ENCODE measurements at places on chromosomes 16 and 17.

GRCh38 chr16:4529085-4530060, 9.2 kb downstream of the CDIP1 start:
- DNase-seq = no peak

DNA sequence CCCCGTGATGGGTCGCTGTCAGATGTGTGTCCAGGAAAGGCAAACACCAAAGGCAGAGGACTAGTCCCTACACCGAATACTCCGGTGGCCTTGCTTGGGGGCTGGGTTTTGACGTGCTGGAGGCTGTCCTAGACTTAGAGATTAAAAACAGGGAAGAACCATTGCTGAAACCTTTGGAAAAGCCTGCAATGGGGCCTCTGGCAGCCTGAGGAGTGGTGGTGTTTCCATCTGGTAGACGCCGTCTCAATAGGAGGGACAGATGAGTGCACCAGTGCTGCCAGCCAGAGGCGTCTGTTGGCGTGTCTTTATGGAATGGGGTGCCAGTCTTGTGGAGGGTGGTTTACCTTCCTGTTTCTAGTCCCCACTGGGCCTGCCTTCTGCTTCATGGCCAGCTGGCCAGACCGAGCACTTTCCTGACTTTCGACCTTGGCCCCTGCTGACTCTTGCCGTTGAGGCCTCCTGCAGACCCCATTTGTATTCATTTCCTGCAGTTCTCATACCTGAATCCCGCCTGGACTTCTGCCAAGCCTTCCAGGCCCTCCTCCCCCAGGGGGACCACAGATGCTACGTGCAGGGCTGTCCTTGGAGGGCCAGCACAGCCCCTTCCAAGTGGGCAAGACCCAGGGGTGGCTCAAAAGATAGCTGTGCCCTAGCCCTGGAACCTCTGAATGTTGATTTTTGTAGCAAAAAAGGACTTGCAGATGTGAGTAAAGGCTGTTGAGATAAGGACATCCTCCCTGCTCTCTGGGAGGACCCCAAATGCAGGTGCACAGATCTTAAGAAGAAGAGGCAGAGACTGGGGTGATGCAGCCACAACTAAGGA, 1.9 kb upstream of the DNASE1 start:
- DNase-seq = no peak

- DNase-seq = no peak
These were observed 979 bp downstream of the ABHD15 start for GRCh38 chr17:29565643-29566472.

DNA sequence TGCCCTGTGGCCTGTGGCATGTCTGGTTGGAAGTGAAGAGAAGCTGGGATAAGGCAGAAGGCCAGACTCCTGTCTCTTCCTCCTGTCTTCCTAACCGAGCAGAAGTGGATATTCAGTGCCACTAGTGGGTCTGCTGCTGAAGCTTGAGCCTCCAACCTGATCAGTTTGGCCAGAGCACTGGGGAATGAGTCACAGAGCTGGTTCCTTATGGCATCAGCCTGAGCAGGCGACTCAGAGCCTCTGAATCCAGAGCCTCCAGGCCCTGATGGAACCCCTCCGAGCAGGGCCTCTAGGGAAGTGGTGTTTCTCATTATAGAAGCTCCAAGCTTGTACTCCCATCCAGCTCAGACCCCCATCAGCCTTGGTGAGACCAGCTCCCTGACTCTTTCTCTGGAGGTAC, 2.0 kb downstream of the WSCD1 start:
- no peak for DNase-seq

GRCh38 chr16:88614818-88615580, 23.4 kb upstream of the IL17C start:
- DNase-seq = no peak

- no peak for DNase-seq
These were observed 34.2 kb upstream of the ACSM2B start for GRCh38 chr16:20610211-20610891.

DNA sequence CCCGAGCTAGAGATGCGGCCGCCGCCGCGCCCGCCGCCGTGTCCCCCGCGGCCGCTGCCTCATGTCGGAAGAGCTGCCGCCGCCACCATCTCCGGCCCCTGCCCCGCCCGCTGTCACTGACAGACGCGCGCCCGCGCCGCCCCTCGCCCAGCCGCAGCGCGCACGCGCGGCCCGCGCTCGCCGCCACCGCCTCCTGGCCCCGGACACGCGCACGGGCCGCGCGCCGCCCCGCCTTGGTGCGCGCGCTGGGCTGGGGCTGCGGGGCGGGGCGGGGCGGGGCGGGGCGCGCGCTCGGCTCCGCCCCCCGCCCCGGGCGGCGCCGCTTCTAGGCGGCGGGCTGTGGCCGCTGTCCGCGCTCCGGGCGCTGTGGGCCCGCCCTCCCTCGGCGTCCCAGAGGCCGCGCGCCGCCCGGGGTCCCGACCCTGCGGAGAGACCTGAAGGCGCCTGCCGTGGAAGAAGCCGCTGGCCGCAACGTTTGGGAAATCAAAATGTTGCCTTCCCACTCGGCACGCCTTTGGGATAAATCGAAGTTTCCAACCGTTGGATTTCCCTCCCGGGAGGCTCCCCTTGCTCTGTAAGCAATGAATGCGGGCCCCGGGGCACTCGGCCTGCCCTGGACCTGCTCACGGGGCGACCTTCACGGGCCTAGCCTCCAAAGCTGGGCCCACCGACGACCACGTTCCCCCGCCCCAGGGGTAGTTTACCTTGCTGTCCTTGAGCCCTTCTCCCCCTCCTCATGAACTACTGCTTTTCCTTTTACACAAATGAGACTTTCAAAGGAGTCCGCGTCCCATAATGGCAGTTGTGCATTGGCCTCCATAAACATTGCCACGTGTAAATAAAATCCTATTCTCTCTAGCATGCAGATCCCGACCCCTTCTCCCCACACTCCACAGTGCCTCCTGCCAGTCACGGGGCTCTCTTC, at the start of gene ADCY9:
ADCY9 (minus strand) TSS at position 118 of the 925 bp plus-strand sequence. CDS start 1,000 bp downstream, outside the sequence.
- DNase-seq = no peak

- DNase-seq = no peak
These were observed 37.8 kb downstream of the TMEM235 start for GRCh38 chr17:78268951-78269905.

DNA sequence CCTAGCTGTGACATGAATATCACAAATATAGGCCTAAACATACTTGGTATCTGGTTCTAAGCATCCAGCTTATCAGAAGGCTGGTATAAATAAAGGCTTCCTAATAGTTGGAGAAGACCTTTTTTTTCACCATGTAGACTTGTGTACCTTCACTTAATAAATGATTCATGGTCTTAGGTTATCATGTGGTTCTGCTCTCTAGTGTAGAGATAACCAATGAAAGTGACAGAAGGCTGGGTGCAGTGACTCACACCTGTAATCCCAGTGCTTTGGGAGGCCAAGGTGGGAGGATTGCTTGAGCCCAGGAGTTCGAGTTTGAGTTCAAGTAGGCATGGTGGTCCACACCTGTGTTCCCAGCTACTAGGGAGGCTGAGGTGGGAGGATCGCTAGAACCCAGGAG, 3.1 kb downstream of the DDX19A start:
- DNase-seq = no peak

DNA sequence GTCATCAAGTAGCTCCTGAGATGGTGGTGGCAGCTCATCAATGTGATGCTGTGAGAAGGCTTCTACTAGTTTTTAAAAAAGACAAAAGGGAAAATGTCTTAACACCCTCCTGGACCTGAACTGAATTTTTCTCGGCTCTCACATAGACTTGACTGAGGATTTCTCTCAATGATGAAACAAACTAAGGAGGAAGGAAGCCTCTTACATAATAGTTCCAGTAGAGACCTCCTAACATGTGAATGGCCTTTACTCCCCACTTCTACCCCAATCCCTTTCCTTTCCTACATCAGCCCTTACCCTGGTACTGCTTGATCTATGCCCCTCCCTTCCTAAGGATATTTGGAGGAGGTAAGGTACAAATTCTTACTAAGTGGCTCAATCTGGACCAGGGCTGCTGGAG, 54.8 kb upstream of the MTMR4 start:
- DNase-seq = no peak

GRCh38 chr17:4947010-4947410, 1.3 kb downstream of the PFN1 start:
- DNase-seq = no peak
